ENCODE measurements at places on chromosomes 7 and 10.
A peak's percentile ranks its signal among the peaks of the same experiment; 100 is the strongest.

DNA sequence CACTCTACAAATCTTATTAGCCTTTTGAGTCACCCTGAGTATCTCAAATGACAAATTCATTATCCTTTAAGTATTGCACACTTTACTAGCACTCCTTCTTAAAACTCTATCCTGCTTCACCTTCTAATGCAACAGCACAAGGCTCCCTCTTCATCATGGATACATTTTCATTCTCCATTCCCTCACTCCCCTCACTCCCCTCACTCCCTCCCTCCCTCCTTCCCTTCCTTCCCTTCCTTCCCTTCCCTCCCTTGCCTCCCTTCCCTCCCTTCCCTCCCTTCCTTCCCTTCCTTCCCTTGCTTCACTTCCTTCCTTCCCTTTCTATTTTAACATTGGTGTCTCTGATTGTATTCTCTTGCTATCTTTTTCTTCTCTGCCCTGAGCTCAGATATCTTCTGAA, 130.5 kb downstream of the PCLO start:
- H3K27ac ChIP-seq = no peak overlapping the region

DNA sequence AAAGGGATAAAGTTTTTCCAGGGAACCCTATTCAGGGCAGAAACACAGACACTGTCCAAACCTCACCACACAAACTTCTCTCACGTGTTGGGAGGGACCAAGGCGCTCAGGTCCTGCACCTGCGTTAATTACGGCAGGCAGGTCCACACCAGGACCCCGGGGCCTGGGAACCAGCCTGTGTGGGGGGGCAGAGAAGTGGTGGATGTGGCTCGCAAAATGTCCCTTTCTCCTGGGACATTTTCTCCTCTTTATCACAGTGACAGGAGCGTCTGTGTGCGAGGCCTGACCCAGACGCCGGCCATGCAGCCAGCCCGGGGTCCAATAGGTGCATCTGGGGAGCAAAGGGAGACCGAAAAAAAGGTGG, 73.4 kb upstream of the ZNF722 start:
- no peak for DNase-seq
- H3K4me3 ChIP-seq = peak overlapping the region; percentile 97
- H3K27me3 ChIP-seq = no peaks in the 10 kb centered on the region

DNA sequence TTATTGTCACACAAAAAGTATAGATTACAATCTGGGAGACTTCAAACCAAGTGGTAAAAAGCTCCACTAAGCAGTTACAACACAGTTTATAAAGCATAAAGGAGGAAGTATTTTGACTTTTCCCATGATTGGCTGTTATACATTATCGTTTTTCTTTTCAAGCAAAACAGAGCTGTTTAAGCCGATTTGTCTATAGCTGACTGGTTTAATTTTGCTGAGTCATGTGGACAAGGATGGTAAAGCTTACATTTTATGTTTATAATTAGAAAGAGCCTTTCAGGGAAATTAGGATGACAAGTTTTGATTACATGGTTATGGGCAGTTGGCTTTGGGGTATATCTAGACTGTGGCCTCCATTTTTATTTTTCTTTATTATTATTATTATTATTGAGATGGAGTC, 152.5 kb upstream of the STK17A start:
- peaks cover 7% of the 10 kb centered on the region for H3K27me3 ChIP-seq
- no peak for DNase-seq
- H3K4me3 ChIP-seq = no peak overlapping the region
- no peak overlapping the region for H3K27ac ChIP-seq

DNA sequence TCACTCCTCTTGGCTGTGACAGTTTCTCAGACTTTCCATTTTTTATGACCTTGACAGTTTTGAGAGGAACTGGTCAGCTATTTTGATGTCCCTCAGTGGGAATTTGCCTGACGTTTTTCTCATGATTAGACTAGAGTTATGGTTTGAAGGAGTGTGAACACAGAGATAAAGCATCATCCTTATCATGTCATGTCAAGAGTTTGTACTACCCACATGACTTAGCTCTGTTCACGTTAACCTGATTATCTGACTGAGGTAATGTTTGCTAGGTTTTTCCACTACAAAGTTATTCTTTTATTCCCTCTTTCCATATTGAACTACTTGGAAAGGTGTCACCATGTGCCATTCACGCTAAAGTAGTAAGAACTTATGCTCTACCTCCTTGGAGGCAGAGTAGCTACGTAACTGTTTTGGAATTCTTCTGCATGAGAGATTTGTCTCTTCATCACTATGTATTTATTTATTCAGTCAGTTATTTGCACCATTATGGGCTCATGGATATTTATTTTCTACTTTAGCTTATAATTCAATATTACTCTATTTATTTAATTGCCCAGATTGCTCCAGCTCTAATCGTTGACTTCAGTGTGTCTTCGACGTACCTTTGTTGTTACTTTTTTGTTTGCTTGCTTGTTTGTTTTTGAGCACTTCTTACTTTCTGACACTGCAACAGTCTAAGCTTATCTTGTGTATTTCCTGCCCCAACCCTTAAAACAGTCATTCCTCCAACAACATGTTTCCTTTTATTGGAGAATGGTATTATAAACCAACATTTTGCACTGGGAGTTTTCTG, 50.4 kb downstream of the CPED1 start:
- no peak overlapping the region for H3K27ac ChIP-seq
- no peak overlapping the region for H3K4me3 ChIP-seq
- H3K36me3 ChIP-seq = no peaks in the 10 kb centered on the region
- H3K27me3 ChIP-seq = peaks cover 14% of the 10 kb centered on the region

- DNase-seq = no peak
- H3K27ac ChIP-seq = no peak overlapping the region
- peaks cover 2% of the 10 kb centered on the region for H3K4me1 ChIP-seq
- H3K36me3 ChIP-seq = no peaks in the 10 kb centered on the region
Measured at GRCh38 chr10:1738950-1739349, 1.6 kb upstream of the ADARB2 start.

- H3K27ac ChIP-seq = no peak overlapping the region
- peak; percentile 5 for DNase-seq
- no peak overlapping the region for H3K4me3 ChIP-seq
Measured at GRCh38 chr10:27783660-27784059, 38.0 kb upstream of the MKX start.

DNA sequence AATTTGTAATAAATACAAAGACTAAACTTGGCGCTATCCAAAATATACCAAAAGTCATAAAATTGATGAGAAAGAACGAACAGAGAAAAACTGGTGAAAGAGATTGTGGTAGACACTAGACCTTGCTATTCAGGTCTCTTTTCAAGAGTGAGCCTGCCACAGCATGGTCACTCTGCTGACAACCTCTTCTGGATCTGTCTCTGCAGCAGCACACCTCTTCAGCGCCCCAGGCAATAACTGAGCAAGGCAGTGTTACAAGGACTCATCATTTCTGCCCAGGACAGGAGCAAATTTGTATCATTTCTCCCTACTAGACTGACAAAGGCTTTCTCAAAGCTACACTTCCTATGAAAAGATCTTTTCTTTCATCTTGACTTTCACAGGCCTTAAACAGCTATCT, 976.0 kb downstream of the DNAJB9 start:
- H3K4me1 ChIP-seq = no peaks in the 10 kb centered on the region
- no peaks in the 10 kb centered on the region for H3K36me3 ChIP-seq
- no peak overlapping the region for H3K4me3 ChIP-seq
- no peak overlapping the region for H3K27ac ChIP-seq
- no peak for DNase-seq
- H3K27me3 ChIP-seq = no peaks in the 10 kb centered on the region

DNA sequence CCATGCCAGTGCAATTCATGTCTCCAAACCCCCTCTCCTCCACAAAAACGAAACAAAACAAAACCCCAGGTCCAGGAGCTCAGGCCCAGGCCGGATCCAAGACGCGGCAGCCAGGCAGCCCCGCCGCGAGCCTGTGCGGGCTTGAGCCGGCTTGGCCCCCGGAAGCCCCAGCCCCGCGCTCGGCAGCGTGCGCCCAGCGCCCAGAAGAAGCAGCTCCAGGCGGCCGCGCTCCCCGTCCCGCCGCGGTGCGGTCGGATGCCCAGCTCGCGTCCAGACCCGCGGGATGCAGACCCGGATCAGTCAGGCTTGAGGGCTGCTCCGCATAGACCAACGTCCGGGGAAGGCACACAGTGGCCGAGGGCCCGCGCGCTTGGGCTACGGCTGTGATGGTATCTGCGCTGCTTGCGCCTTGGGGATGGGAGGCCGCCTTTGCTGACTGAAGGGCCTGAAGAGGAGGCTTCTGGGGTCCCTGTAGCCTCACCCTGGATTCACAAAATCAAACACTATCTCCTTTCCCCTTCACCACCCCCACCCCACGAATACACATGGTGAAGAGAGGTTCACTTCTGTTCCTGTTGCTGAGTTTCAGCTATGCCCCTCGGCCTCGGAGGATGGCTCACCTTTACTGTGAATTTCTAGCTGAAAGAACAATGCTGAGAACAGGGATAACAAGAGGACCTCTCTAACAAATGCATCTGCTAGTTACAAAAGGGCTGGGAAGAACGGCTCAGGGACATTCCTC, 79.9 kb upstream of the EN2 start:
- no peak overlapping the region for H3K27ac ChIP-seq
- DNase-seq = no peak
